ENCODE measurements at places on chromosomes 2 and 18. TPM values are rescaled to one million over a fixed set of nuclear protein-coding genes. Genes with fewer than 3 reads are reported as not detected.

Gene CLASP1
- total RNA-seq = 65.2 TPM

- no peak for DNase-seq
Observed at GRCh38 chr18:25345081-25345866, 6.7 kb downstream of the ZNF521 start.

Gene HJURP
- total RNA-seq = 135 TPM

- DNase-seq = peak; percentile 13
Observed at GRCh38 chr18:35511428-35511827, 13.7 kb upstream of the INO80C start.

Measured in activated CD8-positive, alpha-beta T cell treated with anti-CD3 and anti-CD28 coated beads, Interleukin-2, amount 10 ng/mL, durations not matched to agents 7 days and 5 days (primary cell).